ENCODE measurements at places on chromosomes 11 and 22. TPM values are rescaled to one million over a fixed set of nuclear protein-coding genes. Genes with fewer than 3 reads are reported as not detected.

- no peak overlapping the region for H3K4me3 ChIP-seq
- no peak for DNase-seq
- H3K36me3 ChIP-seq: peaks cover 3% of the 10 kb centered on the region
- no peaks in the 10 kb centered on the region for H3K27me3 ChIP-seq
These were observed 15.0 kb downstream of the CPT1A start for GRCh38 chr11:68826726-68827125.

DNA sequence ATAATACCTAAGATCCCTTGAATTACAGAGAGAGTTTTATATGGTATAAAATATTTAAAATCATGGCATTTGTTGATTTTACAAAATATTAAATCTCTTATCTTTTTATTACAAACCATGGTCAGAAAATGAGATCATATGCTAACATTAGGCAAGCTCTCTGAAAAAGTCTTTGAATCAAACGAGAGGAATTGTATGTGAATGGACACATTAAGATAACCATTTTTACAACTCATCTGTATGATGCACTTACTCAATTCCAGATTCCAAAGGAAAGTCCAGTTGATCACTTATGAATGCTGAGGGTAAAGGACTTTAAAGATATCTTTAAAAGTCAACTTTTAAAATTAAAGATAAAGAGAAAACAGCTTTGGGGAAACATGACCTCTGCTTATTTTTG, 83.5 kb upstream of the LUZP2 start:
- H3K36me3 ChIP-seq: no peaks in the 10 kb centered on the region
- no peak overlapping the region for H3K27ac ChIP-seq
- no peaks in the 10 kb centered on the region for H3K27me3 ChIP-seq
- H3K4me1 ChIP-seq: no peaks in the 10 kb centered on the region

- peaks cover 92% of the 10 kb centered on the region for H3K36me3 ChIP-seq
- no peaks in the 10 kb centered on the region for H3K27me3 ChIP-seq
- H3K4me1 ChIP-seq: no peaks in the 10 kb centered on the region
- peak; percentile 12 for DNase-seq
These were observed 4.4 kb upstream of the CNTF start for GRCh38 chr11:58617976-58618557.

DNA sequence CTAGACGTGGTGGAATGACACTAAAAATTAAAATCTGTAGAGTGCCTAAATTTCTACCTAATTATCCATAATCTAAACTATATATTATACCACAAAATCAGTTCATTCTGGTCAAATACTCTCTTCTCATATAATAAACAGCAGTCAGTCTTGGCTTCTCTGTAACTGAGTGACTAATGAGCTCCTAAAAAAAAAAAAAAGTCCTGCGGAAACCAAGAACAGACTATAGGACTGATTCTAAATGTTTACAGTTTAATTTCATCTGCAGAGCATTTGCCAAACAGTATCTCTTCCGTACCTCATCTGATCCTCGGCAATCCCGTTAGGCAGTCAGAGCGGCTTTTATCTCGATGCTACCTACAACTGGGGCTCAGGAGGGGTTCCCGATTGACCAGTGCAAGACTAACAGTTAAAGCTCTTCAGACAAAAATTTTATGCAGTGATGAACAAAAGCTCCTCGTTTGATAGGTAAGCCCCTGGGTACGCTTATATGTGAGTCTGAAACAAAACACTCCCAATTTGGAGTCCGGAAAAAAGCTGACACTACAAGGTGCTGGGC, 686 bp downstream of the KIF18A start:
- H3K27ac ChIP-seq: peak overlapping the region; percentile 90
- no peaks in the 10 kb centered on the region for H3K27me3 ChIP-seq
- H3K4me1 ChIP-seq: peaks cover 9% of the 10 kb centered on the region
- DNase-seq: no peak

GRCh38 chr11:86692317-86692716, 19.9 kb upstream of the ME3 start:
- H3K4me3 ChIP-seq: no peak overlapping the region
- no peak overlapping the region for H3K27ac ChIP-seq
- H3K36me3 ChIP-seq: no peaks in the 10 kb centered on the region
- DNase-seq: no peak
- H3K4me1 ChIP-seq: no peaks in the 10 kb centered on the region

GRCh38 chr22:36379593-36380361, 8.0 kb downstream of the MYH9 start:
- no peaks in the 10 kb centered on the region for H3K27me3 ChIP-seq
- peak overlapping the region; percentile 82 for H3K27ac ChIP-seq
- peaks cover 62% of the 10 kb centered on the region for H3K4me1 ChIP-seq
- H3K36me3 ChIP-seq: peaks cover 28% of the 10 kb centered on the region
- H3K4me3 ChIP-seq: no peak overlapping the region
- no peak for DNase-seq

DNA sequence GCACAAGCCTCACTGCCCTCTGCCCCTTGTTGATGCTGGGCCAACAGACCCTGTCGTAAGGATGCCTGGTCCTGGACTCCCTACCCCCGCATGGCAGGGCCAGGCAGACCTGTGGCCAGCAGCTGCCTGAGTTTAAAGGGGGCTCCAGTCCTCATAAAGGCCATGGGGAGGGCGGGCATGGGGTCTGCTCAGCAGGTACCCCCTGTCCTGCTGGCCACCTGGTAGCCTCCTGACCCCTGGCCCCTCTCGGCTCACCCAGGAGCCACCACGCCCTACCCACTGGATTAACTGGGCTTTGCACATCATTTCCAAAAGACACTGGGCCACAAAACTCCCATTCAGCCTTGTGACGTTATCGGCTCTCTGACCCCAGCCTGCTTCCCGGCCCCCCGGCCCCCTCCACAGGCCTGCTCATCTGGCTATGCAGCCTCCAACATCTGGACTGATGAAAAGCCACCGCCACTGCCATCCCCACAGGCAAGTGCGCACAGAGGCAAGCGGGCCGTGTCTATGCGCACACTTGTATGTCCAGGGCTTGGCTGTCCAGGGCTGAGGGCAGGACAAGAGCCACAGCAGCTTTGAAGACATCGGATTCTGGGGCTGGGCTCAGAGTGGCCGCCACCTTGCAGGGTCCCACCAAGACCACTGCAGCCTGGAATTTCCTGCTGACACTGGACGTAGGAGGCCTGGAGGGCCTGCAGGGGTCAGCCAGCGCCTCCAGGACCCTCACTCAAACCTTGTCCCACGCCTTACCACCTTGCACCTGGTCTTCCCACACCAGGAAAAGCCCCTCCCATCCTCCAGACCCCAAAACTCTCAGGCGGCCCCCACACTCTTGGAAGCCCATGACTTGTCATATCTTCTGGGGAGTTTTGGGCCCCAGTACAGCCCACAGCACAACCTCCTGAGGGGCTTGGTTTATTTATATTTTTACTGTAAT, 48.7 kb downstream of the IGF2 start:
- no peak overlapping the region for H3K4me3 ChIP-seq
- no peak overlapping the region for H3K27ac ChIP-seq
- H3K4me1 ChIP-seq: no peaks in the 10 kb centered on the region
- no peak for DNase-seq
- H3K36me3 ChIP-seq: no peaks in the 10 kb centered on the region

DNA sequence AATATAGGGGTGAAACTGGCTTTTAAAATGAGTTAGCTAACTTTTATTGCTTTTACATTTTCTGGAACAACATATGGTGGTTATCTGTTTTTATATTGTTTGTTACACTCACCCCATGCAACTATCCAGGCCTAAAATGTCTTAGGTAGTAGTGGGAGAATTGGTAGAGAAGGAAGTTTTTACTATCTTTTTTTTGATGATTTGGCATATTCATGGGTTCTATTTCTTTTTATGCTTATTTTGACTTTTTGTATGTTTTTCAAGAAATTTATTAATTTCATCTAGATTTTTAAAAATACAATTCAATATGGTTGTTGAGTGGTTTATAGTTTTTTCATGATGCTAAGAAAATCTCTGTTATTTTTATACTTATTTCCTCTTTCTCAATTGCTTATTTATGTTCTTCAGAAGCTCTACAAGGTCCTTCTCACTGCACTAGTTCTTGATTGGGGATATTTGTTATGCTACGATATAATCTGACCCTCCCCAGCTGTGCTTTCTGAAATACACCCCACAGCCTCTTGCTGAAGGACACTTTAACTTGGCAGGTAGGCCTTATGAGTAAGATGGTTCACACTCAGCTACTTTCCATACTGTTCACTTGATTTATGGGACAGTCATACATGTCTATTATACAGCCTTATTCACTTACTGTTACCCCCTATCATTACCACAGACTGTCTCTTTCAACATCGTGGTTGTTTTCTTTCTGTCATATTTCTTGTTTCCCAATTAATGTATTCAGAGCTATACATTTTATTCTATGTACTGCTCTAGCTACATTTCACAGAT, 431.2 kb downstream of the METTL15 start:
- H3K4me1 ChIP-seq: no peaks in the 10 kb centered on the region
- DNase-seq: no peak
- H3K27me3 ChIP-seq: no peaks in the 10 kb centered on the region
- H3K27ac ChIP-seq: no peak overlapping the region

GRCh38 chr11:55572548-55572947, 620 bp downstream of the OR4C16 start:
- no peaks in the 10 kb centered on the region for H3K27me3 ChIP-seq
- H3K27ac ChIP-seq: no peak overlapping the region
- no peaks in the 10 kb centered on the region for H3K36me3 ChIP-seq

GRCh38 chr22:32634421-32634981, 159.9 kb downstream of the FBXO7 start:
- H3K36me3 ChIP-seq: no peaks in the 10 kb centered on the region
- peaks cover 3% of the 10 kb centered on the region for H3K4me1 ChIP-seq

- no peak overlapping the region for H3K4me3 ChIP-seq
- no peak for DNase-seq
- no peaks in the 10 kb centered on the region for H3K27me3 ChIP-seq
- H3K36me3 ChIP-seq: no peaks in the 10 kb centered on the region
- H3K27ac ChIP-seq: no peak overlapping the region
- peaks cover 9% of the 10 kb centered on the region for H3K4me1 ChIP-seq
These were observed 251.4 kb downstream of the LUZP2 start for GRCh38 chr11:24748261-24748660.

DNA sequence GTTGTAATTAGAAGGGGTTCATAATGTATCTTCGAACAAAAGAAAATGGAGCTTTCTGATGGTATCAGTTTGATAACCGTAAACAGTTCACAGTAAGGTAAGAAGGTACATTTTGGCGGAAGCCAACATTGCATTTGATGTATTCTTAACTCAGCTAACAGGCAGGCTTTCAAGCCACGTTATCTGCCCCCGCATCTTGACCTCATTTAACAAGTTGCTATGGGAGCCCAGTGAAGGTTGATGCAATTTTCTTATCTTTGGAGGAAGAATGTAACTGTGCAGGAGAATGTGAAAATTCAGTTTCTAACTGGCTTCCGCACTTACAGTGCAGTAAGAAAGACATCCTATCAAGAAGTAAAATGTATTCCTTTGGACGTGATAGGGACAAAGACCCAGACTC, 110.6 kb downstream of the ETS1 start:
- DNase-seq: peak; percentile 93
- H3K4me3 ChIP-seq: peak overlapping the region; percentile 35
- H3K27me3 ChIP-seq: no peaks in the 10 kb centered on the region
- peaks cover 84% of the 10 kb centered on the region for H3K4me1 ChIP-seq
- H3K36me3 ChIP-seq: peaks cover 92% of the 10 kb centered on the region

- DNase-seq: peak; percentile 92
- peak overlapping the region; percentile 37 for H3K4me3 ChIP-seq
- H3K27me3 ChIP-seq: peaks cover 92% of the 10 kb centered on the region
These were observed 132.3 kb upstream of the C11orf58 start for GRCh38 chr11:16605894-16606783.

DNA sequence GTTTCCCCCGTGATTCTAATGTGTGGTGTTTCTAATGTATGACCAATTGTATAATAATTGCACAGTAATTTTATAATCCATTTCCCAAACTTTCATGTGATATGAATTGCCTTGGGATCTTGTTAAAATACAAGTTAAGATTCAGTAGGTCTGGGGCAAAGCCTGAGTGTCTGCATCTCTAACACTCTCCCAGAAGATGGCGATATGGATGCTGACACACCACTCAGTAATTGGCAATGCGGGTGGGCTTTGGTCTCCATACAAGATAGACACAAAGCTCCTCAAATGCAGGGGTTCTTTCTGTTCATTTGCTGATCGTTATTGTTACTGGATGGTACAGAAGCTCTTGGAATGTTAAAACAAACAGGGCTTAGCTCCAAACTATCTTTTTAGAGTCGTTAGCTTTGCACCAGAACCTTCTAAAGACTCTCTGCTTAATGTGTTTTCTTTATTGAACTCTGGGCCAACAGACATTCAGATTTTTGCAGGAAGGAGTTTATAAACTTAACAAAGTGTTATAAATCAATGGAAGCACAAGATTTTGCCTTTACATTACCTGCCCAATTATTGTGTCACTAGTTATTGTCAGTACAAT, 45.4 kb upstream of the ANO3 start:
- H3K36me3 ChIP-seq: no peaks in the 10 kb centered on the region
- DNase-seq: no peak
- H3K4me3 ChIP-seq: no peak overlapping the region
- H3K27ac ChIP-seq: no peak overlapping the region
- no peaks in the 10 kb centered on the region for H3K27me3 ChIP-seq

GRCh38 chr11:96317571-96317970, 25.4 kb downstream of the MAML2 start:
- peaks cover 8% of the 10 kb centered on the region for H3K4me1 ChIP-seq
- H3K36me3 ChIP-seq: no peaks in the 10 kb centered on the region
- H3K4me3 ChIP-seq: no peak overlapping the region
- peak overlapping the region; percentile 15 for H3K27ac ChIP-seq
- H3K27me3 ChIP-seq: no peaks in the 10 kb centered on the region

DNA sequence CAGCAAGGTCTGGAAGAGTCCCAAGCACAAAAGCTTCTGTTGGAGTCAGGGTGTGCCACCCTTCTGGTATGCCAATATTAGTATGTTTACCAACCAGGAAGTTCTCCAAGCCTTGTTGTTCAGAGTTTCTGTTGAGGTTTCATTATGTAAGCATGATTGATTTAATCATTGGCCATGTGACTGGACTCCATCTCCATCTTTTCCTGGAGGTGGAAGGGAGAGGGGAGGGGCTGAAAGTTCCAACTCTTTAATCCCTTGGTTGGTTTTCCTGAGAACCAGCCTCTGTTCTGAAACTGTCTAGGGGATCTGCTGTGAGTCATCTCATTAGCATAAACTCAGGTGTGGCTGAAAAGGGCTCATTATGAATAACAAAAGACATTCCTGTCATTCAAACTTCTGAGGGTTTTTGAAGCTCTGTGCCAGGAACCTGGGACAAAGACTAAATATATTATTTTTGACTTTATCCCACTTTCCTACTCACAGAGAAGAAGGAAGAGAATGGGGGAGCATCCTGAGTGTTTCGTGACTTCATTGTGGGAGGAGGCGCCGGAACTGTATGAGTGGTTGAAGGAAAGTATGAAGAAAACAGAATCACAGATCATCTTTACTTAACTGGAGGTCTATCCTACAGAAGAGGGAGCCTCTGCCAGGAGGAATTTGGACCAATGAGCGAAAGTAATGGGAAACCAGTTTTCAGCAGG, 138.2 kb downstream of the NECTIN1 start:
- no peak overlapping the region for H3K27ac ChIP-seq
- no peaks in the 10 kb centered on the region for H3K36me3 ChIP-seq
- H3K4me3 ChIP-seq: no peak overlapping the region
- peaks cover 8% of the 10 kb centered on the region for H3K27me3 ChIP-seq
- no peaks in the 10 kb centered on the region for H3K4me1 ChIP-seq

The LMO2 gene
- total RNA-seq: 9.4 TPM

The APOC3 gene
- total RNA-seq: 1.1 TPM

The OR52N4 gene
- 0.09 TPM for total RNA-seq

The PLA2G3 gene
- total RNA-seq: 0.42 TPM

The C22orf42 gene
- total RNA-seq: 0.19 TPM

The RBFOX2 gene
- total RNA-seq: 14.9 TPM

Measured in thymus (tissue), 14 donors.